CD4-positive, alpha-beta memory T cell (primary cell): ENCODE measurements at places on chromosomes 1 and 21.

DNA sequence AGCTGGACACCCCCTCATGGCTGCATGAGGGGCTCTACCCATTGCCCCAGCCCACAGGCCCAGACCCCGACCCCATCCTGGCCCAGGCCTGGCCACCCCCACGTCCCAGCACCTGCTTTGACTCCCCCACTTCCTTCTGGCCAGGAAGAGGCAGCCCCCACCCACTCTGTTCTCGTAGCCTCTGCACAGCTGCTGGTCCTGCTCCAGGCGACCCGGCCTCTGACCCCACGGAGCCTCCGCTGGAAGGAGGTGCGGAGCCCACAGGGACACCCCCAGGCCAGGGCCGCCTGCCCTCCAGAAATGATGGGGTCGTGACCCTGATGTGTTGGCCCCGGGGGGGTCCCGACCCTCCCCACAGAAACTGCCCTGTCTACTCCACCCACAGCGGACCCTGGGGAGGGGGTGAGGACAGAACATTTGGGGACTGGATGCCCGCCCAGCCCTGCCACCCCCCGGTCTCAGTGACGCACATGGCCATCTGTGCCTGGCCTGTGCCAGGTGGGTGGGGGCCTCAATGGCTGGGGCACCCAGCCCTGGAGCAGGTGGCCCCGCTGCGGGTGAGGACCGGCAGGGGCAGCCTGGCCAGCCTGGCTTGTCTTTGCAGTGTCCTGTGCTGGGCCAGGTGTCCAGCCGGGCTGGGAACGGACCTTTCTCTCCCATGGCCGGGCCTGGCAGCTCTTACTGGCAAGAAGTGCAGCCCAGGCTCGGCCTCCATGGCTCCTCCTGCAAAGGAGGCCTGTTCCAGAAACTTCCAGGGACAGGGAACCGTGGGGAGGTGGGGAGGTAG lies 78.6 kb downstream of the MORN1 start:
- H3K27me3 ChIP-seq: no peaks in the 10 kb centered on the region
- H3K27ac ChIP-seq: peak overlapping the region; percentile 63
- H3K4me3 ChIP-seq: no peak overlapping the region
- DNase-seq: no peak
- H3K36me3 ChIP-seq: peaks cover 11% of the 10 kb centered on the region

- H3K4me1 ChIP-seq: no peaks in the 10 kb centered on the region
- no peaks in the 10 kb centered on the region for H3K36me3 ChIP-seq
- DNase-seq: no peak
- no peak overlapping the region for H3K4me3 ChIP-seq
Observed at GRCh38 chr1:8347635-8348034, 29.7 kb downstream of the SLC45A1 start.

- no peak within 1 kb of the TSS for H3K27ac ChIP-seq
- no peaks in the 10 kb centered on the region for H3K36me3 ChIP-seq
- no peaks in the 10 kb centered on the region for H3K27me3 ChIP-seq
- peak; percentile 76 for DNase-seq
- peak within 1 kb of the TSS; percentile 23 for H3K4me3 ChIP-seq
Observed at GRCh38 chr1:40665335-40666171, at the start of gene RIMS3. RIMS3 (minus strand) TSS chr1:40665682; CDS start chr1:40641925, 23,757 bp downstream.

DNA sequence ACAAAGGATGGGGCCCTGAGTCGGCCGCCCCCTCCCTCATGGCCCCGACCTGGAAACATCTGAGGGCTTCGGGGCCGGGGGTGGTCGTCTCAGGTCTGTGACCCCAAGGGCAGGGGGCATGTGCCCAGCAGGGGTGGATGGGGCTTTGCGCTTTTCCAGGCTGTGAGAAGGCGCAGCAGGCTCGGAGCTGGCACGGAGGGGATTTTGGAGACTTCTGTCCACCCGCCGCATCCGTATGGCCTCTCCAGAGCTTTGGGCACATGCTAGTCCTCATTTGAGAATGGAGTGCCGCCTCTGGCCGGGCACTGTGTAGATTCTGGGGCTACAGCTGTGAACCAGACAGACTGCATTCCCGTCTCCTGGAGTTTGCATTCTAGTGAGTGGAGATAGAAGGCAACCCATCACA lies 66.1 kb upstream of the WNT4 start:
- DNase-seq: no peak
- H3K27ac ChIP-seq: no peak overlapping the region
- H3K4me3 ChIP-seq: no peak overlapping the region
- H3K36me3 ChIP-seq: no peaks in the 10 kb centered on the region
- H3K4me1 ChIP-seq: no peaks in the 10 kb centered on the region
- peaks cover 4% of the 10 kb centered on the region for H3K27me3 ChIP-seq

DNA sequence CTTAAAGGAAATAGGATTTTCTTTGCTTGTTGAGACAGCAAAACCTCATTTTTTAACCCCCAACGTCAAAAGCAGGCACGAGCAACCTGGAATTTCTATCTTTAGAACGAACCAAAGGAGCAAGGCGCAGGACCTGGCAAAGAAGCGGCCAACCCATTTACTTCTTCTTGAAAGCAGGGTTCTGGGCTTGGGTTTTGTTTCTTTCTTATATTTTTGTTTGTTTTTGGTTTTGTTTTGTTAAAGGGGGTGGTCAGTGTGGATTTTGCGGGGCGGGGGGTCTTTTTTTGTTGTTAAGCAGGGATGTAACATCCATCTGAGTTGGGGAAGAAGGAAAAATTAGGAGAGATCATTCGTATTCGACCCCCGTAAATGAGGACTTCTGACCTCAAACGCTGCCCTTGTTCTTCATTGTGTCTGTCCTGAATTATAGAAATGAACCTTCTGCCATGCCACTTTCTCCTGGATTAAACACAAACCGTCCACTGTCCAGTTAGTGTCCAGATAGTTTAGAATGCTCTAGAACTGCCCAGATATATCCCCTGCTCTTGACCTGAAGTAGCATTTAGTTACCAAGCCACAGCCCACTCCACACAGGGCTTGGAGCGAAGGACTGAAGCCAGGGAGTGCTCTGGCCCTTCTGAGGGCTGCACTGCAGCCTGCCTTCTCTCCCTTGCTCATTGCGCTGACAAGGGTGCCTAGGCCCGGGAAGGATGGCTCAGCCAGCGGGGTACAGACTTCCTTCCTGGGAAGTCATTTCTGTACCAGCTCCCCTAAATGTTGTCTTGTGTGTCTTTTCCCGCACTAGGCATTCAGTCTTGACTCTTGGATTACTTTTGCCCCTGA lies 909 bp upstream of the APP start:
- peak overlapping the region; percentile 49 for H3K4me3 ChIP-seq
- H3K27me3 ChIP-seq: no peaks in the 10 kb centered on the region
- peaks cover 10% of the 10 kb centered on the region for H3K4me1 ChIP-seq
- no peak for DNase-seq
- no peak overlapping the region for H3K27ac ChIP-seq
- H3K36me3 ChIP-seq: no peaks in the 10 kb centered on the region

DNA sequence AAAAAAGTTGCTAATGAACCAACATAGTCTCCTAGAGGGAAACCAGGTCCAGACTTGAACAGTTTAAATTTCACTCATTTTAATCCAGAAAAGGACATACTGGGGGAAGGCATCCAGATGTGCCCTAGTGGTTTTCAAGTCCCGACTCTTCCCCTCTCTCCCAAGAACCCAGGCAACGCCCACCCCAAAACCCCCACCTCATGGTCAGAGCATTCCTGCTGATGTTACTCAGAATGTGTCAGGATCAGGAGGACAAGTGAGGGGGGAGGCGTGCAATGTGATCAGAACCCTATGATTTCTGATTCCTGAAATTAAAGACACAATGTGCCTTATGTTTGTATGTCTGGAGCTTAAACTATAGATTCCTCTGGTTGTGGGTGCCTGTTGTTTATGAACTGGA lies 1.6 kb upstream of the CTSK start:
- no peak overlapping the region for H3K4me3 ChIP-seq
- peaks cover 26% of the 10 kb centered on the region for H3K36me3 ChIP-seq
- no peaks in the 10 kb centered on the region for H3K27me3 ChIP-seq
- no peaks in the 10 kb centered on the region for H3K4me1 ChIP-seq
- H3K27ac ChIP-seq: no peak overlapping the region
- DNase-seq: no peak

GRCh38 chr1:227317011-227317451 lies 1.3 kb downstream of the CDC42BPA start:
- H3K4me1 ChIP-seq: peaks cover 7% of the 10 kb centered on the region
- H3K4me3 ChIP-seq: no peak overlapping the region
- H3K27me3 ChIP-seq: peaks cover 31% of the 10 kb centered on the region
- no peaks in the 10 kb centered on the region for H3K36me3 ChIP-seq
- DNase-seq: no peak

DNA sequence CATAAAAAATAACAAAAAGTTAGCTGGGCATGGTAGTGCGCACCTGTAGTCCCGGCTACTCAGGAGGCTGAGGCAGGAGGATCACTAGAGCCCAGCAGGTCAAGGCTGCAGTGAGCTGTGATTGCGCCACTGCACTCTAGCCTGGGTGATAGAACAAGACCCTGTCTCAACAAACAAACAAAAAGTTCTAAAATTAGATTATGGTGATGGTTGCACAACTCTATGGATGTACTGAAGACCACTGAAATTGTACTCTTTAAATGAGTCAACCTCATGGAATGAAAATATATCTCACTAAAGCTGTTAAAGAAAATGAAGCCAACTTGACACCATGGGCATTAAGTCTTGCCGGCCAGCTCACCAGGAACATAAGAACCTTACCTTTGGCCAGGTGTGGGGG lies 9.1 kb downstream of the MRAP start:
- H3K36me3 ChIP-seq: no peaks in the 10 kb centered on the region
- no peak for DNase-seq
- no peak overlapping the region for H3K27ac ChIP-seq

GRCh38 chr21:46056450-46056903 lies 41.4 kb upstream of the COL6A2 start:
- no peaks in the 10 kb centered on the region for H3K4me1 ChIP-seq
- no peaks in the 10 kb centered on the region for H3K36me3 ChIP-seq
- no peak overlapping the region for H3K4me3 ChIP-seq

DNA sequence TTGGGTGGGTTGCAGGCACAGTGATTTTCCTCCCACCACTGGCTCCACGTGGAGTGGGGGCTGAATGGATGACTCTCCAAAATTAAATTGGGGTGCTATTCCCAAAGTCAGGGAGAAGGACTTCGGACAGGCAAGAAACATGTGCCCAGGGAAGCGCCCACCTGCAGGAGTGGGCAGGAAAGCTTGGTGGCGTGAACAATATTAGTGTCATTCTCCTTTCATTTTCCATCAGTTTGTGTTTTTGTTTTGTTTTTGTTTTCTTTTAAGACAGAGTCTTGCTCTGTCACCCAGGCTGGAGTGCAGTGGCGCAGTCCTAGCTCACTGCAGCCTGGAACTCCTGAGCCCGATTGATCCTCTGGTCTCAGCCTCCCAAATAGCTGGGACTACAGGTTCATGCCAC lies 30.1 kb downstream of the TOMM20 start:
- no peaks in the 10 kb centered on the region for H3K27me3 ChIP-seq
- H3K4me1 ChIP-seq: peaks cover 24% of the 10 kb centered on the region
- H3K27ac ChIP-seq: no peak overlapping the region
- no peak overlapping the region for H3K4me3 ChIP-seq
- no peak for DNase-seq

- H3K36me3 ChIP-seq: no peaks in the 10 kb centered on the region
- H3K27me3 ChIP-seq: no peaks in the 10 kb centered on the region
- no peak for DNase-seq
- H3K27ac ChIP-seq: no peak overlapping the region
- H3K4me1 ChIP-seq: peaks cover 12% of the 10 kb centered on the region
Observed at GRCh38 chr21:17682924-17683323, 70.2 kb upstream of the BTG3 start.

- H3K4me3 ChIP-seq: no peak overlapping the region
- H3K4me1 ChIP-seq: no peaks in the 10 kb centered on the region
- H3K27me3 ChIP-seq: no peaks in the 10 kb centered on the region
- no peaks in the 10 kb centered on the region for H3K36me3 ChIP-seq
- H3K27ac ChIP-seq: no peak overlapping the region
Observed at GRCh38 chr1:199821029-199821779, 206.3 kb upstream of the NR5A2 start.
